PC-3 (cell line): ENCODE measurements at places on chromosomes 16 and 17. TPM values are rescaled to one million over a fixed set of nuclear protein-coding genes. Genes with fewer than 3 reads are reported as not detected.

Gene GPRC5C
- 209 and 210 TPM in 2 replicates for total RNA-seq

DNA sequence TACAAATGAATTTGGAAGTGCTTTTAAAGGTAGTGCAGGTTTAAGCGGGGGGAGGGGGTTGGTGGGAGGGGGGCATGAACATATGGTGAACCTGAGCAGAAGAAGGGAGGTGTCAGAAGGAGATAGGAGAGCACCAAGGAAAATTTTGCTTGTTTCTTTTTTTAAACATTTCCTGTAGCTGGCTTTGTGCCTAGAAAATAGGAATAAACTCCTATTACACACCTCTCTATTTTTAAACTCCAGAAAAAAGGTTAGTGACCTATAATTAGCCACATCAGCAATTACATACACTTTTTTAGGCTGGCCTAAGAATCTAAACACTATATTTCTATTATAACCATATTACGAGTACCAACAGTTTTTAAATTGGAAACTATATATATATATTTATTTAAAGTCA, 159.1 kb downstream of the SKAP1 start:
- no peak for DNase-seq

GRCh38 chr16:78415013-78415412, 315.6 kb downstream of the WWOX start:
- no peak for DNase-seq

GRCh38 chr16:86220561-86220960, 289.8 kb upstream of the FOXF1 start:
- DNase-seq, result no peak

GRCh38 chr16:15690296-15690695, 40.3 kb downstream of the NDE1 start:
- no peak for DNase-seq

- DNase-seq, result no peak
Measured at GRCh38 chr17:80947200-80947940, 44.3 kb upstream of the CHMP6 start.

DNA sequence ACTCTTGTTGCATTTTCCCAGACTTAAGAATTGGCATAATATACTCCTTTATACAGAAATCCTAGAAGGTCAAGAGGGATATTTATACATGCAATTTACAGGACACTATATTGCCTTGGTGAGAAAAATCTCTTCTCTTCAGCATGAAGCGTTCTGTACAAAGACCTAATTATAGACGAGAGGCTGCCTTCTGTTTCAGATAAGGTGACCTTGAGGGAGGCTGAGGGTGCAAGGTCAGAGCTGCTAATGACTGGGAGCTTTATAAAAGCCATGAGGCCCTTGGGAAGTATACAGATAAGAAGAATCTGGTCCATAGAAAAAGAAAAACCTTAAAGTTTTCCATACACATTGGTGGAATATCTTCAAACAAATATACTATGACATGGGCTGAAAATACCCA, 156.3 kb upstream of the SOX9 start:
- DNase-seq, result no peak

DNA sequence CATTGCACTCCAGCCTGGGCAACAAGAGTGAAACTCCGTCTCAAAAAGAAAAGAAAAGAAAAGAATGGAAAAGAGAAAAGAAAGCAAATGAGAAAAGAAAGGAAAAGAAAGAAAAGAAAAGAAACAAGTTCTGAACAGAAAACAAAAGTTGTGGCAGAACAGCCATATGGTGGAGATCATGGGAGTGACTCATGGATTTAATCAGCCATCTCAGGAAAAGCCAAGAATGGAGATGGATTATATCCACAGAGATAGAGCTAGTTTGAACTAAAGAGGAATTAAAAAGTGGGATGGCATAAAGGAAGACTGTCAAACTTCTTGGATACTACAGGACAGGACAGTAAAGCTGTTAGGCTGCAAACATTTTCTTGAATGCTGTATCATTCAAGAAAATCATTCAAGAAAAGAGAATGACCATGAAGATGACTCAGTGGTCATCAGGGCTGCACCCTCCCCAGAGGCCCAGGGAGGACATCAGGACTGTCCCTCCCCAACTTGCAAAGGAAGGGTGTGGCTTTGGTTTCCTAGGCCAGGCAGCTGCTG, 120.6 kb downstream of the USP22 start:
- DNase-seq, result peak; percentile 23

- DNase-seq, result no peak
Measured at GRCh38 chr17:51164911-51165679, 1.1 kb upstream of the NME2 start.

GRCh38 chr17:8846768-8847211, 20.7 kb downstream of the PIK3R6 start:
- DNase-seq, result peak; percentile 35

Gene DOC2A
- 4.6 and 5.2 TPM in 2 replicates for total RNA-seq

Gene ATXN7L3
- 73.9 and 78.3 TPM in 2 replicates for total RNA-seq

GRCh38 chr17:7841396-7841914, 7.4 kb downstream of the KDM6B start:
- DNase-seq, result peak; percentile 83
